ENCODE measurements at places on chromosomes 4 and X.

GRCh38 chr4:7513671-7514070 lies 78.9 kb upstream of the PSAPL1 start:
- DNase-seq = peak; percentile 39

GRCh38 chrX:48487362-48487798 lies 11.4 kb downstream of the FTSJ1 start:
- peak; percentile 46 for DNase-seq

GRCh38 chrX:3348191-3348590 lies 1.7 kb upstream of the MXRA5 start:
- DNase-seq = no peak

DNA sequence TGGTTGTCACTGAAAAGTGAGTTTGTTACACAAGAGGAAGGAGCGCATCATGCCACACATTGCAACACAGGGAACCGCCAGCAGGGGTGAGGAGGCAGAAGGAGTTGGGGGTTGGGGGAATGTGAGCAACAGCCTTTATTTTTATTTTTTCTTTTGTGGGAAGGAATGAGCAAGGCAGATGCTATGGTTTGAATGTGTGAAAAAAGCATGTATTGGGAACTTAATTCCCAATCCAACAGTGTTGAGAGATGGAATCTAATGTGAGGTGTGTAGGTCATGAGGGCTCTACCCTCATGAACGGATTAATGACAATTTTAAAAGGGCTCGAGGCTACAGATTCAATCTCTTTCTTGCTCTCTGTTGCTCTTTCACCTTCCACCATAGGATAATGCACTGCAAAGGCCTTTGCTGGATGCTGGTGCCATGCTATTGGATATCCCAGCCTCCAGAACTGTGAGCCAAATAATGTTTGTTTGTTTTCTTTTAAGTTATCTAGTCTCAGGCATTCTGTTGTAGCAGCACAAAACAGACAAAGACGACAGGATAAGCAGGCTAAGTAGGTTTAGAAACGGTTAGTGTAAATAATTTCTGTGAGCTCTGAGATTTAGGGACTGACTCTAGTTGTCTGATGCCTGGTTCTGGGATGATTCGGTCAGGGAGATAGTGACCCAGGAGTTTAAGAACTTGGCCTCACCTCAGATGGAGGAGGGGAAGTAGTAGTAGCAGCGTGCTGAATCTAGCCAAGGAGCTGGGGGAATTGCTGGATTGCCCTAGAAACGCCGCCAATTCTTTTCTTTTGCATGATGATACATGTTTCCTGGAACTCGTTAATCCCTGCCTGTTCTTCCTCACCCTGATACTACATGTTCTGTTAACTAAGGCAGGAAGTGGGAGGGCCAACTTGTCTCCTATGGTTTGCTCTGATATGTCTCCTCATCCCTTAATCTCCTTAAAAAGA lies 156.6 kb upstream of the CTSO start:
- no peak for DNase-seq

GRCh38 chrX:49876750-49877149 lies 2.5 kb upstream of the USP27X start:
- no peak for DNase-seq

- no peak for DNase-seq
Measured at GRCh38 chr4:22417408-22417807, 98.5 kb downstream of the ADGRA3 start.

- no peak for DNase-seq
Measured at GRCh38 chrX:149572743-149573142, 14.5 kb downstream of the MAGEA9B start.

GRCh38 chrX:32998776-32999175 lies 212.6 kb downstream of the DMD start:
- no peak for DNase-seq

- no peak for DNase-seq
Measured at GRCh38 chr4:14879683-14880082, 122.6 kb upstream of the CPEB2 start.

DNA sequence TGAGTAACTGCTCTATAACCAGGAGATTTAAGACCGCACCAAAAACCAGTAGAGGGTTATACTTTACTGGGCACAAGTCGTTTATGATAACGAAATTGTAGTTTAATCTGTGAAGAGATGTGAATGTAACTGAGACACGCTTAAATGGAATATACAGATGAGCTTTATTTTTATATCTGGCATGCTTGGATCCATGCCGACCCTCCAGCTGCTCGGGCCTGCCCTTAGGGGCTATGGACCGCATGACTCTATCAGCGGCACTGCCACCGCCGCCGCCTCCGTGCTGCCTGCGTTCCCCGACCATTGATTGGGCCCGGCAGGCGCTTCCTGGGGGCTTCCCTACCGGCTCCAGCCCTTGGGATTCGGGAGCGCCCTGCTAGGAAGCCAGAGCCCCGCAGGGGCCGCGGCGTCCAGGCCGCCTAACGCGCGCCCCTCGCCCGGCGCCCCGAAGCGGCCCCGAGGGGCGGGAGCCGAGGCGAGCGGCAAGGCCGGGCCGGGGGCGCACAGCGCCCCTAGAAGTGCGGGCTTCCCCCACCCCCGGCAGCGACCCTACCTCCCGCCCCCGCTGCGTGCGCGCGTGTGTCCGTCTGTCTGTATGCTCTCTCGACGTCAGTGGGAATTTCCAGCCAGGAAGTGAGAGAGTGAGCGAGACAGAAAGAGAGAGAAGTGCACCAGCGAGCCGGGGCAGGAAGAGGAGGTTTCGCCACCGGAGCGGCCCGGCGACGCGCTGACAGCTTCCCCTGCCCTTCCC lies at the start of gene NFKB1:
NFKB1 (plus strand) TSS at position 664 of the 751 bp plus-strand sequence. CDS start 24,160 bp downstream, outside the sequence.
- DNase-seq = peak; percentile 32

DNA sequence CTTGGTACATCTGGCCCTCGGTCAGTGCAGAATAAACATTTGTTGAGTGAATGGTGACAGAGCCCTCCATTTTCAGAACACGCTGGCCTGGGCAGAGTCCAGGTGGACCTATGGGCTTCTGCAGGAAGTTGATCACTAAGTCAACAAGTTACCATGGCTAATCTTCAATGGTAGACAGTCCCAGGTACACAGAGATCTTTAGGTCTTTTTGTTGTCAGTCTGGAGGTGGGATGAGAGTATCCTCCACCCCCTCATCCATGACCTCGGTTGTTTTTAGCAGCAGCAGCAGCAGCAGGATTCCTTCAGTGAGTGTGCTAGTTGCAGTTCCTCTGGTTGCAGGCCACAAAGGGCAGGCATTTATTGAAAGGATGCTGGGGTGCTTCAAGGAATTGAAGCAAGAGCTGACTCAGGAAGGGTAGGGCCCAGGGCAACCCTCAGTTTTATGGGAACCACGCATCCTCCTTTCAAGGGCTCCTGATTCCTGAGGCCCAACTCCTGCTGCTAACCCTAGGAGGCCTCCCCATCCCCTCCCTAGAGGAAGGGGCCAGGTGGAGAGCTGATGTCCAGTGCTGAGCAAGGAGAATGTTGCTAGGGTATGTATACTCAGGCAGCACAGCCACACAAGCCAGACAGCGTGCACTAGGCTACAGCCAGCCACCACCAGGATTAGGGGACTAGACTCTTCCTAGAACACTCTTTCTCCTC lies 1.7 kb upstream of the USP27X start:
- no peak for DNase-seq

GRCh38 chrX:140141444-140142029 lies 176.2 kb upstream of the CXorf66 start:
- DNase-seq = no peak

DNA sequence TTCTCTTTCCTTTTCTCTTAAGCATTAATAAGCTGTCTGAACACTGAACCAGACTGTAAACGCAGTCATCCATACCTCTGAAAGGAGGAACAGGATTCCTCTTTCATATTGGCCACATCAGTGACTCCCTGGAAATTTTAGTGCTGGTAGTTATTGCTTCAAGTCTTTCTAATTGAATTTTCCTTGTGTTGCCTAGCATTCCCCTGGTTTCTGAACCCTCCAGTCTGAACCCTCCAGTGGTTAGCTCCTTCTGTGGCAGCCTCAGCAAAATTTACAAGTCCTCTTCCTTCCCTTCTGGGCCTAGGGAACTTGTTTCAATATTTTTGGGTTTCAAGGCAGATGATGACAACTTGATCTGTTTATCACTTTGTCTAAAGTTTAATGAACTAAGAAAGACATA lies 7.9 kb downstream of the SPARCL1 start:
- DNase-seq = no peak
